Stimulated activated CD8-positive, alpha-beta memory T cell treated with anti-CD3 and anti-CD28 coated beads, Interleukin-7, amount 100 ng/mL, for 48 hours (primary cell): ENCODE measurements at places on chromosomes 2 and 18.

DNA sequence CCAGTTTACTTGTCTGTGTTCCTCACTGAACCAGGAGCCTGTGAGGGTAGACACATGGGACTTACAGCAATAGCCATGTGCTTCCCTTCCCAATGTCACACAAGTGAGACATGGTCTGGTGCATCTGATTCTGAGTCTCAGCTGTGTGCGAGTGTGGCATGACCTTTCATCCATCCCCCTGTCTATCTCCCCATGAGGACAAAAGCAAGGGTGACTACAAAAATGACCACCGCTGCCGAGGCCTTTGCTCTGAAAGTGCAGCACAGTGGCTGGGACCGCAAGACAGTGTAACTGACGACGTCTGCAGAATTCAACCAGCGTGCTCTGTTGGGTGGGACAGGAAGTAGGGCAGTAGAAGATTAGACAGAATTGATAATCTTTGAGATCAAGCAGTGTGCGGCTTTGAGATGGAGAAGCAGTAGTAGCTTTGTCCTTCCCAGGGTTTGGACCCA is 50.5 kb downstream of the RAB31 start:
- no peak for DNase-seq

GRCh38 chr18:79537758-79538157 is 141.8 kb upstream of the CTDP1 start:
- DNase-seq: no peak

- no peak for DNase-seq
Measured at GRCh38 chr18:7789856-7790552, 222.9 kb downstream of the PTPRM start.

- DNase-seq: no peak
Measured at GRCh38 chr18:10455726-10456453, 1.5 kb downstream of the APCDD1 start.
